ENCODE measurements at places on chromosomes 2 and 18.

GRCh38 chr18:58287353-58288274 lies 243.6 kb downstream of the NEDD4L start:
- no peak for DNase-seq

- no peak for DNase-seq
Measured at GRCh38 chr18:26621161-26622026, 73.0 kb upstream of the KCTD1 start.

DNA sequence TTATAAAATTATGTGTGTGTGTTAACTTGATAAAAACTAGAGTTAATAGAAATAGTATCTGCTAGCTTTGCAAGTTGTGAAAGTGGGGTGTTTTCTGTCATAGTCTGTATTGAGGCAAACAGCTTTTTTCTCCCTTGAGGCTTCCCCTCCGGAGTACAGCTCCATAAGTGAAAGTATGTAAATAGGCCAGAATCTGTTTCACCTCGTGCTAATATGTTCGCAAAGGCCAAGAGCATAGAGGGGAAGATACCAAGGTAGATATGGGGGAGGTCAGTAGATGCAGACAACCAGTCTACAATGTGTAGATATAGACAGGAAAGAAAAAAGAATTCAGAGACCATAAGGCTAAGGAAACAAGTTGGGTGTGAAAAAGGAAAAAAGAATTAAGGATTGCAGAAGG lies 72.9 kb downstream of the PTRHD1 start:
- no peak for DNase-seq

- DNase-seq = no peak
Measured at GRCh38 chr2:235639428-235639773, 145.6 kb downstream of the AGAP1 start.

DNA sequence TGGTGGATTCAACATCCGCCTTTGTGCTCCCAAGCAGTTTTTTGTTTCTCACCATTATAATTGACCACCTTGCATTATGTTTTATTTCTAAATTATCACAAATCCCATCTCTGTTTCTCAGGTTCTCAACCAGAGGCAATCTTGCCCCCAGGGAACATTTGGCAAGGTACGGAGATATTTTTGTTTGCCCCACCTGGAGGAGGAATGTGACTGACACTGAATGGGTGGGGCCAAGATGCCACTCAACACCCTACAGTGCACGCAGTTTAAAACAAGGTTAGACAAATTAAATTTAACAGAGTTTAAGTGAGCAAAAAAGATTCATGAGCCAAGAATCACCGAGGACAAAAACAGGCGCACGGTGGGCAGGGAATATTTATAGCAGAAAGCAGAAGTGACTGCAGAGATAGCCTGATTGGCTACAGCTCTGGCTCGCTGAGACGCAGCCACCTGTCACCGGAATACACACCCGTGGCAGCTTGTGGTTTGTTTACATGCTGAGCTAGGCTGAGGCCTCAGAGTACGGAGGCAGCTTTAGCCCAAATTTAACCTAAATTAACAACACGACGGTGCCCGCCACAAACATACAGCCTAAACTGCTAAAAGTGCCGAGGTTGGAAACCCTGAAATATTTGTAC lies 150.0 kb upstream of the ALKAL2 start:
- DNase-seq = peak; percentile 27

GRCh38 chr2:120358734-120359465 lies 13.0 kb downstream of the INHBB start:
- no peak for DNase-seq

- DNase-seq = no peak
Measured at GRCh38 chr2:231212329-231212845, 14.0 kb downstream of the ARMC9 start.

DNA sequence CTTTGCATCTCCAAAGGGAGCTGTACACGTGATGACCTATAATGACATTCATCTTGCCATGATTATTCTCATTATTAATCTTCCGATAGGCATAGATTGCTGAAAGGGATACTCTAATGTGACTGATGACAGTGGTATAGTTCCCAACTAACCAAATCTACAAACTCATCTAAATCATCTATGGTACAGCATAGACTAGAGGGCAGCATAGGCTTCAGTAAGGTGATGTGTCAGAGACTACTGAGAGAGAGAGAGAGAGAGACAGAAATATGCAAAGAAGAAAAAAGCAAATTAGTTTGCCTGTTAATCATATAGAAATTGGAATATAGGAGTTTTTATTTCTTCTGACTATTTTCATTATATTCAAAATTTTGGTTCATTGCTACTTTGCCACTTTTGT lies 89.3 kb downstream of the CSRNP3 start:
- DNase-seq = no peak

- no peak for DNase-seq
Measured at GRCh38 chr2:189113963-189114362, 65.6 kb downstream of the COL5A2 start.

DNA sequence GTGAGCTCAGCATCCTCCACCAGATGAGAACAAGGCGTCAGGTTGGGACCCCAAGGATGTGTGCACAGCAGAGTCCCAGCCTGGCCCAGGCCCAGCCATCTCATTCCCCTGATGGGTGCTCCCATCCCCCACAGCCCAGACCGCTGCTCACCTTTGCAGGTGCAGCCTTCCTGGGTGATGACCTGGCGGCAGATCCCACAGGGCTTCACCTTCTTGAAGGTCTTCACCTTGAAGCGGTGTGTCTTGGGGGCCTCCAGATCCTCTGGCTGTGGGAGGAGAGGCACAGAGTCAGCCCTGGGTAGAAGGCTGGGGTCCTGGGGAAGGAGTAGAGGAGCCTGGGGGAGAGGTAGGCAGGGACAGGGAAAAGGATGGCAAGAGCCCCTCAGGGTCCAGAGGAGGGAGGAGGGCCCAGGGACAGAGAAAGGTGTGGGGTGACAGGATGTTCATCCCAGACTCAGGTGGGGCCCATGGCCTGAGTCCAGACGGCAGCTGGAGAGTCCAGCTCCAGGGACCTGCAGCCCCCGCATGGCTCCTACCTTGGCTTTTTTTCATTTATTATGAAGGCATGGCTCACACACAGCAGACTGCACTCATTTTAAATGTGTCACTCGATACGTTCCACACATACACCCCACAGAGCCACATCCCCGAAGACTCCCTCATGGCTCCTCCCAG lies 11.9 kb downstream of the TNS1 start:
- DNase-seq = no peak

DNA sequence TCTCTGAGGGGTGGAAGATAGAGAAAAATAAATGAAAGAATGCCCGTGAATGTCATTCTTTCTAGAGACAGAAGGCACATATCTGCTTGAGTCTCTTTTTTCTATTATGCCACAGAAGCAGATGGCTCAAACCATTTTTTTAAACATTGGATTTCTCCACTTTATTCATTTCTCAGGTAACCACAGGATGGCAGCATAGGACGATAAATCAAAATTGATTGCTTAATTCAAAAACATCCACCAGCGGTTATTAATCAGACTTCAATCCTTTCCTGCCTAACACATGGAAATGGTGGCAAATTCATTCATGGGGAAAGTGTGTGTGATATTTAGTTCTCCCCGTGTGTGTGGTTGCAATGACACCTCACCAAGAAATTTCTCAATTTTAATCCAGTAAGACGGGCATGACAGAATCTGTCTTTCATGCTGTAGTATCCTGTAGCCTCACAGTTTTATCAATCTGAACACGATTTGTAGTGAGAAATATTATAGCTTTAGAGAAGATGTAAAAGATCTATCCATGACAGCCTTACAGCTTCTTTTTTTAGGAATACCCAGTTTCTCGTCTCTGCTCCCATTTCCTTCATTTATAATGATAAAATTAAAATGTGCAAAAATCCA lies 72.2 kb downstream of the DSC3 start:
- no peak for DNase-seq

- no peak for DNase-seq
Measured at GRCh38 chr18:56097621-56098020, 509.6 kb upstream of the TCF4 start.

DNA sequence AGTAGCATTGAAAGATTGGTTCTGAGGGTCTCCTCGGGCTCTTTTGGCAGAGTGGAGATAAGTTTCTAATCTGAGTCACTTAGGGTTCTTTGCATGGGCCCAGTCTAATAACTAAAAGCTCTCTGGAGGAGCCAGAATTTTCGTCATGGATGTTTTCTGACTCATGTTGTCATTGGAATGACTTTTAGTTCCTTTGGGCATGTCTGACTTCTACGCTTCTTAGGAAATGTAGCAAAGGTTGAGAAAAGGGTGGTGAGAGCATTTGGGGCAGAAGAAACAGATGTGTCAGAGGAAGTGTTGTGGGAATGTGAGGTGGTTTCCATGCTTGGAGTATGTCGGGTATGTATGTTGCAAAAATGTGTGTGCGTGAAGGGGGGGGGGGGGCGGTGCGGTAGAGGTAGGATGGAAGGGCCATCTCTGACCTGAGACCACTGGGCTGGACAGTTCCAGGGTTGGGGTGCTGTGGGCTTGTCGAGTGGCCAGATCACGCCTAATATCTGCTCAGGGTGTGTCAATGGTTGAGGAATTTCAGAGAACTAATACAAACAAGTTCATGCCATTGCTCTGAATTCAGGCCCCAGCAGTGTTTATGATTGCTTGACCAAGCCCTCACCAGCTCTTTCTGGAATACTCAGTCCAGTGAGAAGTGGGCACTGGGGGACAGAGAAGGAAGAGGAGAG lies 26.9 kb downstream of the KLHL29 start:
- no peak for DNase-seq

GRCh38 chr18:59041819-59042815 lies 97.6 kb upstream of the SEC11C start:
- DNase-seq = no peak

DNA sequence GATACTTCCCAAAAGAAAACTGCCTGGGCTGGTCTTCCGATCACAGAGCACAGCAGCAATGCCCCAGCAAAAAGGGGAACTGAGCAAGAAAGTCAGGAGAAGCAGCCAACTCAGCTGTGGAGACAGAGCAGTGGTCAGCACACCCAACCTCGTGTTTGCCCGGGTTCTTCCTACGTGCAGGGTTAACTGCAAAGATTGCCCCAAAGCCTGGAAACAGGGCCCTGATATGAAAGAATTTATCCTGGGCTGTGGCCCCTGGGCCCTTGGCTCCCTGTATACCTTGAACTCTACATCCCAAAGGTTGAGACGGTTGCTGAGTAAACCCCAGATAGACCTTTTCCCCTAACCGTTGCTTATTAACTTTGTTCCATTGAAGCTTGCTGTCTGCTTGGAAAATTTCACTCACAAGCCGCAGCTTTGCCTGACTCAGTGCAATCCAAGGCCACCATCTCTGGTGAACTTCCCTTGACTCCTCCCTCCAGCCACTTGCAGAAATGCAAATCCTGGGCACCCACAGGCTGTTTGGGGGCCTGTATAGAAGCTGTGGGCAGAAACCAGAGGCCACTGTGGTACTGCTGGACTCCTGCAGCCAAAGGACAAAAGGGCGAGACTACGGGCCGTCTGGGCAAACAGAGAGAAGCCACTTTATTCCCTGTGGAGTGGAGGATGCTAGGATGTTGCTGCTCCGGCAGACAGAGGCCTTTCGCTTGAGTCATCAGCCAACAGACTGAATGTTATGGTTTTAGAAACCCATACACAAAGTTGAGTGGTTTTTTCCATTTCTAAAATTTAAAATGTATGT lies 18.2 kb downstream of the NRP2 start:
- DNase-seq = no peak

GRCh38 chr2:237403024-237403882 lies 10.7 kb downstream of the COL6A3 start:
- DNase-seq = no peak

- DNase-seq = no peak
Measured at GRCh38 chr2:209523041-209523740, 99.3 kb downstream of the MAP2 start.

DNA sequence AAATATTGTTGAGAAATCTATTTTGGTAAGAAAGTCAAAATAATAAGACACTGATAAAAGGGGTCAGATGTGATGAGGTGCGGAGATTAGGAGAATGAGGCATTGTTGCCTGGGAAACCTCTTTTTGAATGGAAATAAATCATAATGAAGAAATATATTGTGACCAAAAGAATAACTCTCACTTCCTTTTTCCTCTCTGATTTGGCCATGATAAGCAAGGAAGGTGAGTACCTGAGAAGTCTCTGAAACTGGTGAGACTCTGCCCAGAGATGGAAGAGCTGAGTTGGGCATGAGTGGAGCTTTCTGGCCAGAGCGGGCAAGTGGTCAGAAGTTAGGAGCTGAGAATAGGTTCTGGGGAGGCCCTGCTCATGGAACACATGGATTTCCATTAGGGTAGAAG lies 11.8 kb downstream of the LAMA3 start:
- DNase-seq = no peak

DNA sequence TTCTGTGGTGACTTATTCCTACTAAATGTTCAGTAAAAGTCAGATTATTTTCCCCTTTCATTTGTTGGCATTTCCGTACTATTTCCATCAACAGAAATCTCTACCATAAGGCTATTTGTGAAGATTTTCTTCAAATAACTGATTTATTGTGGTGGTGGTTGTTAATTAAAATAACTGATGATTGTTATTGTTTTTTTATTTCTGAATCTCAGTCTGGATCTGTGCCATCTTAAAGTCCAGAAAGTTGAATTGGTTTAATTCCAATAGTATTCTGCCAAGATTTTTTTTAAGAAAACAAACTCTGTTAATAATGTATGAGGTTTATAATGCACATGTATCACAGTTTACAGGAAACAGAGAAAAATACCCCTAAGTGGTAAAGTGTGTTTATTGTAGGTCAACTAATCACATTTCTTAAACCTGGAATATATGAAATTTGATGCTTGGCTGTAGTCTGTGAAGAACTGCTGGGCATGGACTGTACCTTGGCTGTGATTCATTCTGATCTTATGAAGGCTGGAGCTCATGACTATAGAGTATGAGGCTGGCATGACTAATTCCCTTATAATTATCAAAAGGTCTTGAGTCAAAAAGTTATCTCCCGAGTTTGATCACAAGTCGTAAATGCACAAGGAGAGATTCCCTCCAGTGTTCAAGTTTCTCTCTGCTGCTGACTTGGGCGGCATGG lies 134.2 kb upstream of the RND3 start:
- no peak for DNase-seq

- DNase-seq = no peak
Measured at GRCh38 chr18:40962784-40963183, 992.2 kb upstream of the PIK3C3 start.

GRCh38 chr2:157871415-157871814 lies 4.7 kb downstream of the ACVR1 start:
- DNase-seq = no peak

DNA sequence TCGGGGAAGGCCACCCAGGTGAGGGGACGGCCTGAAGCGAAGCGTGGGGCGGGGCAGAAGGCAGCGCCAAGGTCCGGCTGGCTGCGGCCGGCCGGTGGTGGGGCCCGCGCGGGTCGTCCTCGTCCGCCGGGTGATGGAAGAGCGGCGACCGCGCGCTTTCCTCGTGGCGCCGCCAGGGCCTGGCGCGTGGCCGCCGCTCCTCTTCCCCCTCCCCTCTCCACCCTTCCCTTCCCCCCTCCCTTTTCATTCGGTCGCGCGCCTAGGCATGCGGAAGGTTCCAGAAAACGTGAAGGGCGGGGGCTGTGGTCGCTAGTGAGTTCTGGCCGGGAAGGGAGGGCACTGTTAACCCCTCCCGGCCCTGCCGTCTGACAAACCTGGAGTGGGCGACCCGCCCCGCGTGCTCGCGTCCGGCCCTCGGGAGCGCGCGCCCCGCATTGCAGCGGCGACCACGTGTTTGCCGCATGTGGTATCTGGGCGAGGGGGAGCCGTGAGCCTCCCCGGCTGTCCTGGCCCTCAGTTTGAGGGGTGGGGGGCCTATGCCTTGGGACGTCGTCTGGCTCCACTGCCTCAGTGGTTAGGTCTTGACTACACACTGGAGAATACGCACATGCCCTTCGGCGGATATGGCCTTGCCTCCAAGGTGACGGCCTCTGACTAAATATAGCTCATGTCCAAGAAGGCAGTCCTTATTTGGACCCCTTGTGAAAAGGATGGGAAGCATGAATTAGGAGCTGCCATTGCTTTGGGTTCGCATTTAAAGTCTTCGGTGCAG lies 579 bp downstream of the MAT2A start:
- peak; percentile 84 for DNase-seq
